Aorta (tissue), 5 donors: ENCODE measurements at places on chromosomes 1 and 21. TPM values are rescaled to one million over a fixed set of nuclear protein-coding genes. Genes with fewer than 3 reads are reported as not detected.

Gene PHC2
- total RNA-seq = 156 TPM

Gene FAM163A
- not detected for total RNA-seq

Gene CD1E
- total RNA-seq = not detected

Gene PCP4L1
- 0.69 TPM for total RNA-seq

Gene LYPD8
- total RNA-seq = not detected

Gene FAM167B
- 9.6 TPM for total RNA-seq

Gene KCNA3
- total RNA-seq = 2.4 TPM

Gene PIGK
- total RNA-seq = 30.6 TPM

Gene KIF2C
- 0.84 TPM for total RNA-seq

Gene NFIA
- 221 TPM for total RNA-seq

Gene C4BPA
- 0.33 TPM for total RNA-seq

- no peak for DNase-seq
- H3K36me3 ChIP-seq = no peaks in the 10 kb centered on the region
- H3K4me3 ChIP-seq = no peak overlapping the region
- peaks cover 3% of the 10 kb centered on the region for H3K4me1 ChIP-seq
Observed at GRCh38 chr1:173427146-173428054, 49.7 kb upstream of the PRDX6 start.

DNA sequence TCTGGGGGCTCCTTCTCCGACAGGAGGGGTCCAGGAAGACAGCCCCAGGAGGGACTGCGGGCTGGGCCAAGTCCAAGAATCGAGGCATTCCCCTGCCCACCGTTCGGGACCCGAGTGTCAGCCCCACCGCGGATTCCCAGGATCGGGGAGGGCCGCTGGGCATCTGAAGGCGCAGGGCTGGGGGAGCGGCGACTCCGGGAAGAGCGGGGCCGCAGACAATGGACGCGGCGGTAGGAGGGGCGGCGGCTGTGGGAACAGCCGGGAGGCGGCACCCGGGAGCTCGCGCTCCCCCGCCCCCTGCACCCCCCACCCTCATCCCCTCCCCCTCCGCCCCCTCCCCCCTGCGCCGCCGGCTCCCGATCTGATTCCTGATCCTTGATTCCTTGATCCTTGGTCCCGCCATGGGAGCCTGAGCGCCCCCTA lies at the start of gene VANGL2:
Gene VANGL2, plus strand, starts transcription at position 342 of the 423 bp plus-strand sequence. CDS start 15,274 bp downstream, outside the sequence.
- H3K4me1 ChIP-seq = no peaks in the 10 kb centered on the region
- no peaks in the 10 kb centered on the region for H3K36me3 ChIP-seq
- no peak within 1 kb of the TSS for H3K27ac ChIP-seq
- peak within 1 kb of the TSS; percentile 16 for H3K4me3 ChIP-seq
- H3K27me3 ChIP-seq = no peaks in the 10 kb centered on the region
- DNase-seq = peak; percentile 86

DNA sequence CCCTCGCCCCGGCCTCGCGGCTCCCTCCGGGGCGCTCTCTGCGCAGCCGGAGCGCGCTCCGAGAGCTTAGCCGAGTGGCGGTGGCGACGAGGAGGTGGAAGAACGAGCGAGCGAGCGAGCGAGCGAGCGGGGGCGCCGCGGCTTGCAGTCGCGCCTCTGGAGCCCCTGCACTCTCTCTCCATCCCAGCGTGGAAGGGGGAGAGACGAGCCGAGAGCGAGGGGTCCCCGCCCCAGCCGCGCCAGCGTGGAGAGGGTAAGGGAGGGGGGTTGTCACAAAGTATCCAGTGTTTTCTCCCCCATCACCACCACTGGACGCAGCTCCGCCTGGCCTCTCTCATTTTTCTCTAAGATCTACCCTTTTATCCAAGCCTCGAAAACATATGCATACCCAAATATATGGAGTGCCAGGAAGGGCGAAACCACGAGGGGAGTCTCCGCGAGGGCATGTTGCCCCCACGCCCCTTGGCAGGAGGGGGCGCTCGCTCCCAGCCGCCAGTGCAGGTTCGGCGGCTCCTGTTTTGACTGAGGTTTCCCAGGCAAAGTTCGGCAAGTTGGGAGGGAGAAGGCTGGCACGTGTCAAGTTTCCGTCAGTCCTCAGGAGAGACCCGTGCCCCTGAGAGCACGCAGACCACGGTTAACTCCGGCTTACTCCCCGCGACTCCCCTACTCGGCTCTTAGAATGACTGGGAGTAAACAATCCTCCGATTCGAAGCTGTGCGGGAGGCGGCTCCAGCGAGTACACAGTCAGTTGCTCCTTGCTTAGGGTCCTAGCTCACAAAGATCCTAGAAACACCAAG lies 569 bp upstream of the DAB1 start:
- no peaks in the 10 kb centered on the region for H3K27me3 ChIP-seq
- no peak for DNase-seq
- no peak overlapping the region for H3K27ac ChIP-seq
- no peaks in the 10 kb centered on the region for H3K4me1 ChIP-seq
- H3K36me3 ChIP-seq = no peaks in the 10 kb centered on the region
- H3K4me3 ChIP-seq = peak overlapping the region; percentile 46

GRCh38 chr1:119968068-119968492 lies 71.8 kb upstream of the ADAM30 start:
- H3K4me3 ChIP-seq = no peak overlapping the region
- DNase-seq = no peak
- H3K27me3 ChIP-seq = no peaks in the 10 kb centered on the region
- no peak overlapping the region for H3K27ac ChIP-seq
- peaks cover 9% of the 10 kb centered on the region for H3K4me1 ChIP-seq
- H3K36me3 ChIP-seq = peaks cover 9% of the 10 kb centered on the region

GRCh38 chr1:109167001-109167506 lies 46.7 kb upstream of the SARS1 start:
- H3K27me3 ChIP-seq = no peaks in the 10 kb centered on the region
- H3K4me1 ChIP-seq = no peaks in the 10 kb centered on the region
- DNase-seq = no peak
- H3K27ac ChIP-seq = no peak overlapping the region
- no peak overlapping the region for H3K4me3 ChIP-seq

- H3K4me1 ChIP-seq = no peaks in the 10 kb centered on the region
- no peaks in the 10 kb centered on the region for H3K36me3 ChIP-seq
- H3K4me3 ChIP-seq = no peak overlapping the region
- DNase-seq = no peak
- H3K27me3 ChIP-seq = no peaks in the 10 kb centered on the region
Observed at GRCh38 chr1:61670016-61670415, 54.9 kb downstream of the TM2D1 start.

DNA sequence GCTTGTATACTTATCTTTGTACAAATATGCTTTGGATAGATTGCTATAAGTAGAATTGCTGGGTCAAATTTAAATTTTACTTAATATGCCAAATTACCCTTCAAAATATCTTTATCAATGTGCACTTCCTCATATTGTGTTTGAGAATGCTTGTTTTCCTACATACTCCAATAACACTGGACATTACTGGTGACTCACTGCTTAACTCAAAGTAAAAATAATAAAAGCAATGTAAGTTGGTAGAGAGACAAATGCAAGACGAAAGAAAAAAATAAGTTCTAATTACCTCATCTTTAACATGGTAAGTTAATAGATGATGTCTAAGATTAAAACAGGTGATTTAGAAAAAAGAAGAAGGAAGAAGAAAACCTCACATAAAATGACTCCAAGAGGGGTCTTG lies 7.9 kb upstream of the SH3GLB1 start:
- no peaks in the 10 kb centered on the region for H3K36me3 ChIP-seq
- DNase-seq = no peak
- no peak overlapping the region for H3K27ac ChIP-seq
- H3K27me3 ChIP-seq = no peaks in the 10 kb centered on the region

GRCh38 chr1:111213412-111213811 lies 13.0 kb upstream of the DENND2D start:
- H3K36me3 ChIP-seq = no peaks in the 10 kb centered on the region
- no peaks in the 10 kb centered on the region for H3K4me1 ChIP-seq
- DNase-seq = no peak
- H3K4me3 ChIP-seq = no peak overlapping the region

- H3K4me3 ChIP-seq = no peak overlapping the region
- H3K36me3 ChIP-seq = no peaks in the 10 kb centered on the region
- no peaks in the 10 kb centered on the region for H3K27me3 ChIP-seq
- H3K4me1 ChIP-seq = no peaks in the 10 kb centered on the region
Observed at GRCh38 chr1:10835421-10835820, 39.0 kb upstream of the CASZ1 start.

DNA sequence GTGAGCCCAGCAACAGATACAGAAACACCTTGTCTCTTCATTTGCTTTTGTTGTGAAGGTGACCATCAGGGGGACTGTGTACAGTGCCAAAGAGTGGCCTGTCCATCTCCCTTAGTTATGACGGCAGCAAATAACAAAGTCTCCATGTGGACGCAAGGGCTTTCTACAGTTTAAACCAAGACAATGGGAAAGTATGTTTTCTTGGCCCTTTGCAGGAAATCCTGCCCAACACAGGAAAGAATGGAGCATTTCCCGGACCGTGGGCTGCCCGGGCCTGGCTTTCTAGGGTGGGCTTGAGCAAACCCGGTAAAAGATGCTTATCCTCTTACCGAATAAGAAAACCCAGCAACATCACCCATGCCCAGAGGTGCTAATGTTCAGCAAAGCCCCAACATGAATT lies 87.3 kb downstream of the ZBTB18 start:
- H3K27me3 ChIP-seq = no peaks in the 10 kb centered on the region
- no peaks in the 10 kb centered on the region for H3K4me1 ChIP-seq
- H3K27ac ChIP-seq = no peak overlapping the region

- no peaks in the 10 kb centered on the region for H3K36me3 ChIP-seq
- H3K27ac ChIP-seq = no peak within 1 kb of the TSS
- DNase-seq = no peak
- H3K4me3 ChIP-seq = no peak within 1 kb of the TSS
- H3K27me3 ChIP-seq = no peaks in the 10 kb centered on the region
Observed at GRCh38 chr1:100178091-100178490, at the start of gene LRRC39. LRRC39 (minus strand) TSS chr1:100178256; CDS start chr1:100168516, 9,740 bp downstream.

GRCh38 chr1:236150986-236151385 lies 8.6 kb downstream of the GPR137B start:
- no peaks in the 10 kb centered on the region for H3K36me3 ChIP-seq
- no peak for DNase-seq
- H3K27me3 ChIP-seq = no peaks in the 10 kb centered on the region
- H3K4me3 ChIP-seq = no peak overlapping the region

GRCh38 chr1:219188331-219188803 lies 14.7 kb downstream of the LYPLAL1 start:
- no peaks in the 10 kb centered on the region for H3K36me3 ChIP-seq
- peaks cover 3% of the 10 kb centered on the region for H3K4me1 ChIP-seq
- peak overlapping the region; percentile 95 for H3K27ac ChIP-seq
- no peak for DNase-seq
- H3K4me3 ChIP-seq = peak overlapping the region; percentile 3

DNA sequence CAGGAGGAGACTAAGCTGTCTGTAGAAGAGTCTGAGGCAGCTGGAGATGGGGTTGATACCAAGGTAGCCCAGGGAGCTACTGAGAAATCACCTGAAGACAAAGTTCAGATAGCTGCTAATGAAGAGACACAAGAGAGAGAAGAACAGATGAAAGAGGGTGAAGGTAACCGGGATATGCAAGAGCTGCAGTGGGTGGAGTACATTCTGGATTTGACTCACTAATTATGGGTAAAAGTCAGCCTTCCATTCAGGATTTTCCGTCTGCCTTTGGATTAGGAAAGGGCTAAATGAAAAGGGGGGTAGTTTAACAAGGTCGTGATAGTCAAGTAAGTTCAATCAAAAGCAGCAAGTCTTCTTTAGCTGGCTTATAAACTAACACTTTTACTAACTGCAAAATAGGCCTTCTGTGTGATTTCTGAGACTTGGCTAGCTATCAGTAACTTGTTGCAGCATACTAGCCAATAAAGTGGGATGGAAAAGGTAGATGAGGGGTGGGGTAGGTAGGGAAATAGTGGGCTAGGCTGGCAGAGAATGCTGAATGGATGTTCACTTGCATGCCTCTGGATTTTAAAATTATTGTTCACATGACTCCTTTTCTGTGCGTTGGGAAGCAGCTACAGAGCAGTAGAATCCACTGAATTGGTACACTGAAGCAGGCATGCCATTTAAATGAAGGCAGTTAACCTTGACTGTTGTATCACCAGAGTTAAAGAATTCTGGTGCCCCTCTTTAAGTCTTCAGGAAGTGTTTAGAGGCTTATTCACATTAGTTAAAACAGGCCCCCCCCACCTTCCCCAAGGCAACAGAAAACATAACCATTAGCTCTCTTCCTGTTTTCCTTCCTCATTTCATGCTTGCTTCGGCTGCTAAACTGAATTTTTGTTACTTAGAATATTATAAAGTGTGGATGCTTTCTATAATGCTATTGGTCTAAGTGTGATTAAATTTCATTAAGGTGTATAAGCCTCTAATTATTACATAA lies 15.4 kb downstream of the CCDC17 start:
- no peak overlapping the region for H3K4me3 ChIP-seq
- H3K27me3 ChIP-seq = no peaks in the 10 kb centered on the region
- no peaks in the 10 kb centered on the region for H3K4me1 ChIP-seq

GRCh38 chr1:84946631-84947030 lies 50.3 kb downstream of the MCOLN2 start:
- no peak overlapping the region for H3K27ac ChIP-seq
- DNase-seq = no peak
- no peaks in the 10 kb centered on the region for H3K27me3 ChIP-seq
- no peaks in the 10 kb centered on the region for H3K36me3 ChIP-seq

- DNase-seq = no peak
- no peaks in the 10 kb centered on the region for H3K4me1 ChIP-seq
- H3K27ac ChIP-seq = no peak overlapping the region
- peaks cover 2% of the 10 kb centered on the region for H3K27me3 ChIP-seq
- H3K4me3 ChIP-seq = no peak overlapping the region
Observed at GRCh38 chr1:209670441-209671082, 4.7 kb upstream of the G0S2 start.

GRCh38 chr1:30172757-30173156 lies 550.6 kb downstream of the MATN1 start:
- no peaks in the 10 kb centered on the region for H3K36me3 ChIP-seq
- H3K27ac ChIP-seq = no peak overlapping the region
- H3K27me3 ChIP-seq = peaks cover 2% of the 10 kb centered on the region
- no peak overlapping the region for H3K4me3 ChIP-seq

DNA sequence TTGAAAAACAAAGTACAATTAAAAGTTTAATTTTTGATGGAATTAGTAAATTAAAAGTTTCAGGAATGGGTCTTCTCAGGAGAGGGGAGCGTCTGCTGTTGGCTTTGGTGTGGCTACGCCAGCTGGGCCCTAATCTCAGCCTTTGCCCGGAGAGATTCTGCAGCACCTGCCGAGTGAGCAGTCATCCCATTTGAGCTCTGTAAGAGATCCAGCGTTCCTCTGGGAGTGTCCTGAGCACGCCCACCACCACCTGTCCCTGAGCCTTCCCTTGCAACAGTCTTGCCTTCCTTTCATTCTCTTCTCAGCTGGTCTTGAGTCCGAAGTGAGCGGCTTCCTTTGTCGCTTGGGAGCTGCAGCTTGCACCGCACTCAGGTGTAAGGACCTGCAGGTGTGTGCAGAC lies 263.1 kb downstream of the CAMTA1 start:
- no peak overlapping the region for H3K4me3 ChIP-seq
- H3K27me3 ChIP-seq = no peaks in the 10 kb centered on the region
- no peak overlapping the region for H3K27ac ChIP-seq
- DNase-seq = no peak
- no peaks in the 10 kb centered on the region for H3K36me3 ChIP-seq

- no peaks in the 10 kb centered on the region for H3K27me3 ChIP-seq
- H3K4me1 ChIP-seq = no peaks in the 10 kb centered on the region
- H3K27ac ChIP-seq = no peak overlapping the region
- no peak for DNase-seq
- H3K4me3 ChIP-seq = no peak overlapping the region
- no peaks in the 10 kb centered on the region for H3K36me3 ChIP-seq
Observed at GRCh38 chr1:200238311-200238710, 171.5 kb downstream of the ZNF281 start.
